T-helper 9 cell (primary cell): ENCODE measurements at places on chromosomes 7 and 10.

DNA sequence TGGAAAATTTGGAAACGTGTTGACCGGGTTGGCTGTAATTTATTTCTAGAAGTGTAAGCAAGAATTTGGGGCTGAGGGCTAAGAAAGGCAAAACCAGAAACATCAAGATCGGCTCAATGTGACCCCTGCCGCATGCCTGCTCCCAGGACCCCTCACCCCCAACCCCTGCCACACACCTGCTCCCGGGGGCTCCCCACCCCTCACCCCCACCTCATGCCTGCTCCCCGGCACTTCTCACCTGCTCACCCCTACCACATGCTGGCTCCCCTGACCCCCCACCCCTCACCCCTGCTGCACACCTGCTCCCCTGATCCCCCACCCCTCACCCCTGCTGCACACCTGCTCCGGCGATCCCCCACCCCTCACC is 19.0 kb upstream of the CFAP46 start:
- DNase-seq, result no peak

DNA sequence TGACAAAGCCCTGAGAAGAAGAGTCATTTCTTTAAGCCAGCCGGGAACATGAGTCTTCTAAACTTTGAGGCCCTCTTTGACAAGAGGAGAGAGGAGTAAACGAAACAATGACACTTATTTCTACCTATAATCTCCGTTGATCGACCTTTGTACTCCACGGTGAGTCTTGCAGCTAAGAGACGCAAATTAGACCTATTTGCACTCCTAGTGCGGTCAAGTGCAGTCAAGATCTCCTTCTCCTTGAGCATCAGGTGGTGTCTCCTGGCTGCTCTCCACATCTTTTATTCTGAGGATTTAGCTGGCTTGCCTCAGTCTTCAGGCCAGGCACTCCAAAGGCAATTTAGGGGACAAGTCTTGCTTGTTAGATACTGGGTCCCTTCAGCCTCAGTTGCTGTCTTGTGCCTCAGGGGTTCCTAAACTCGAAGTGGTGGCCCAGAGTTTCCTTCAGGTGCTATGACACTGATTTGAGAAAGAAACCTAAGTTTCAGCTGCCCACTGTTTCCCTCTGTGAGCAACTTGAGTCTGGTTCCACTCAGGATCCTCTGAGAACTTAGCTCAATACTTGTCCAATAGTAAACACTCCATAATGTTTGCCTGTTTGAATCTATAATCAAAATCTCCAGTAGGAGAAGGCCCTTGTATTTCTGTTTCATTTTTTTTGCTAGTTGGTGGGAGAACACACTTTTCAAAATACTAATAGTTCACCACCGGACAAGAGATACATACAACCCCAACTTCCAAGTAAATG is 312.9 kb downstream of the RNLS start:
- no peak for DNase-seq

DNA sequence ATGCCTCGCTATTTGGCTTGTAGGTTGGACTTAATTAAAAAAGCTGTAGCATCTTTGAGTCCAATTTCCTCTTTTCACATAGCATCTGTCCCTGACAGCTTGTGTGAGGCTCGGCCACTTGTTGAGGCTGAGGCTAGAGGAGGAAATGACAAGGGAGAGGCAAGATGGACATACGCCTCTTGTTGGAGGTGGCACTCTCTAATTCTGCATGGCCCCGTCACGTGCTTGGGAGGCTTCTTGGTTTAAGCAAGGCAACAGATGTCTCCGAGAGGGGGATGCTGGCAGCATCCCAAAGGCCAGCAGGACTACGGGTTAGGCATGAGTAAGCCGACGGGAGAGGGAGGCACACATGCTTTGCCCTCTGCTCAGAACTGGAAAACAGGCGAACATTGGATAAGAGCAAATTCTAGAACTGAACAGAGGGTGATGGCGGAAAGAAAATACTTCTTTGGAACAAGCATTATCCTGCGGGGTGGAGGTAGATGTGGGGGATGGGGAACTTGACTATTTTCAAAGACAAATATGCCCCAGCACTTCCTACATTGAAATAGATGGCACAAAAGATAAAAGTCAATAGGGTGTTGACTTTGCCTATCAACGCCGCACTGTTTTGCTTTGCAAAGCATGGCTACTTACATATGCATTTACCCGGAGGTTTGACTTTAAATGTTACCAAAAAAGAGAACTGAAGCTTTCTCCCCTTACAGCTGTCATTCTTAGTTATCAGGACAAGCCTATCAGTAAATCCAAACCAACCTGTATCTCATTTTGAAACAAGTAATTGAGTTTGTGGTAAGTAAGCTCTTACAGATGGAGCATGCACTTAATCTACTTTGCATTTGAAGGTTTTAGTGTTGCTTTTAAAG is 94.8 kb downstream of the CHN2 start:
- DNase-seq, result no peak

DNA sequence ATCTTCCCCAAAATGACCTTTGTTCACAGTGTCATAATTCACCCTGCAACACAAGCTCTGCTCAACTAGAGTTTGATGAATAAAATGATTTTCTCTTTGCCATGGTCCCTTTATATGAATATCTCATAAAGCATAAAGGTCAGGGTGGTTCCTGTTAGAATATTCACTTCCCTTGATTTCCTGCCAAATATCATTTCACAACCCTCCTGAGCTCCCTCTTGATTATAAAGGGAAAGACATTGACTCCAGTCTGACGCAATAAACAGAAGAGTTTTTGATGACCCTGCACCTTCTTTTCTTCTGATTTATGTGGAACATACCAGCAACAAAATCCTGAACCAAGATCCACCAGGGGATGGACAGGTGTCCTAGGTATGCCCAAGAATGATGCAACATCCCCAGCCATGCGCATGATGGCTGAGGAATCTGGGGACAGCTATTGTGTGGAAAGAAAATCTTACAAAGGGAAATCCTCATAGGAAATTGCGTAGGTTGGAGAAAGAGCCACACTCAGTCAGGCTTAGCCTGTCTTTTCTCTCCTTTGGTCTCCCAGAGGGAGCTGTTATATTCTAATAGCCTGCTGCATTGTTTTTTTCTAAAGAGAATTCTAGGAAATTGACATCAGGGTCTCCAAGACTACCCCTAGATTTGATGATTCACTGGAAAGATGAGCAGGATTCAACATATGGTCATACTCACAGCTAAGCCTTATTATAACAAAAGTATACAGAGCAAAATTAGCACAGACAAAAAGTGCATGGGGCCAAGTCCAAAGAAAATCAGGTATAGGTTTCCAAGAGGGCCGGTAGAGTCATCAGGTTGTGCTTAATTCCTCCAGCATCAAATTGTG is 18.8 kb downstream of the IFIT3 start:
- DNase-seq, result no peak

- no peak for DNase-seq
Measured at GRCh38 chr10:110212119-110213006, 5.0 kb downstream of the MXI1 start.

DNA sequence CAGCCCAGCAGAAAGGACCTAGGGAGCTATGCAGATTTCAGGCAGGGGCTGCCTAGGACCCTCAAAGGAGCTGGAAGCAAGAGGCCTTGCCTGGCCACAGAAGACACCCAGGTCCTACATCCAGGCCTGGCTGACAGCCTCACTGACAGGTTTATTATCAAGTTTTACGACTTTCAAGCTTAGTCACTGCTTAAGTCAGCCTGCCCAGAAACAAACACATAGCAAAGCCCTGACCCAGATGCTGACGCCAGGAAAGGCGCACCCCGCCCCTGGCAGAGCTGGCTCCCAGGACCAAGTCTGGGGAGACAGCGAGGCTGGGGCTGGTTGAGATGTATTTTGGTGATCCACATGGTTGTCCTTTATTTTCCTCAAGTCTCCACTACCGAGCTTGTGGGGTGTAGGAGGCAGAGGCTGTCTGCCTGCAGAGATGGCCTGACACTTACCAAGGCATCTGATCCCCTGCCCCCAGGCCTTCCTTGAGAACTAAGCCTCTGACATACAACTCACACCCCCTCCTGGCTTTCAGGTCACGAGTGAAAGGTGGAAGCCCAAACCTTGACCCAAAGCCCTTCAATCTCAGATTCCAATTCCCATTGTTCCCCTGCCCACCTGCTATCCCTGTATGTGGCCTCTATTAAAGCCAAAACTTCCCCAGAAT is 80.7 kb upstream of the EMX2 start:
- DNase-seq, result no peak

DNA sequence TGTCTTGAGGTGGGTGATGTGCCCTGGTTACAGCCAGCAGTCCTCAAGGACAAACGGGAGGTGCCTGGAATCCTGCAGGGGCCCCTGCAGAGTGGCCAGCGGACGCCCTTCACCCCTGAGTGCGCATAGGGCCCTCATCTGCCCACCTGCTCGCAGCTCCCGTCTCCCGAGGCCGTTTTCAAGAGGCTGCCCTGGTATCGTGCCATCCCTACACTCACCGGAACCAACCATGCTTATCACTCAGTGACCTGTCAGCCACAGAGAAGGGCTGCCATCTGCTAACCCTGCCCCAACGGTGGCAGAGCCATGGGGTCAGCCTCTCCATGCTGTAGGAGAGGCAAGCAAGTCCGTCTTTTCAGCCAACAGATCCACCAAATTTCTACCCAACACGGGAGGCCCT is 122.0 kb downstream of the FAM53B start:
- DNase-seq, result no peak

DNA sequence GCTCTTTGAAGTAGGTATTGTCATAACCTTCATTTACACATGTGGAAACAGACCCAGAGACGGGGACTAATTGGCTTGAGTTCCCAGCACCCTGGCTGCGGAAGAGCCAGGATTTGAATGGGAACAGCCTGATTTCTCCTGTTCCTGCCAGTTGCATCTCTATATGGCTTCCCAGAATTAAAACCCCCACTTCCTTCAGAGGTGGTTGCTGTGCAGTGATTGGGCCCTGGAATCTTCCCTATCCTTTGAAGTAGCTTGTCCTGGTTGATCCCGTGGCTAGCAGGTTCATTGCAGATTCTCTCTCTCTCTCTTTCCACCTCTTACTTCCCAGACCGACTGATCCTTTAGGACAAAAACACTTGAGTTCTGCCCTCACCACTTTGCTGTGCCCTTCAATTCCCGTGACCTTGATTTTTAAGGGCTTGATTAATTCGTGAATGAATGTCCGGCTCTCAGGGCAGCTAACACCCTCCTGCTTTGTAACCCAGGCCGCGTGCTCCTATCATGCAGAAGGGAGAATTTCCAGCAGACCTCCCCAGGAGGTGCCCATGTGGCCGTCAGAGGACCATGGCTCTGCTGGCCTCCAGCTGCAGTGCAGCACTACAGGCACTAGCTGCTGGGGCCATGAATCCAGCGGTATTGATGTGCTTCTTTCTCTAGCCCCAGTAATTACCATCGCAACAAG is 120.6 kb upstream of the AGK start:
- no peak for DNase-seq

DNA sequence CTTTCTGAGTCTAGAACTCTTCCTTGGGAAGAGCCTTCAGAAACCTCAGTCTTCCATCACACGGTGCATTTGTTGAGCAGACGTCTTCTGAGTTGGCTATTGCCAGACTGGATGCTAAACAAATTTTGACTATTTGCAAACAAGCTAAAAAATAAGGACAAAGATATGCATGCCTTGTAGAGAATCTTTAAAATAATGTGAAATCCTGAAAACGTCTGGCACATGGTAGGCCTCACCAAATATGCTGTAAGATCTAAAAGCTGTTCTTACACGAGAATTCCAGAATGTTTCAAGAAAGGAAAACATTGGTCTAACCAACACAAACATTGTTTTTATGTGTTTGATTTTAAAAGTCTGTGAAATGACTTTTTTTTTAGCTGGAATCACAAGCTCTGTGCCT is 11.3 kb downstream of the ZNF467 start:
- no peak for DNase-seq
